ENCODE measurements at places on chromosomes 7 and 10.
A peak's percentile ranks its signal among the peaks of the same experiment; 100 is the strongest.

DNA sequence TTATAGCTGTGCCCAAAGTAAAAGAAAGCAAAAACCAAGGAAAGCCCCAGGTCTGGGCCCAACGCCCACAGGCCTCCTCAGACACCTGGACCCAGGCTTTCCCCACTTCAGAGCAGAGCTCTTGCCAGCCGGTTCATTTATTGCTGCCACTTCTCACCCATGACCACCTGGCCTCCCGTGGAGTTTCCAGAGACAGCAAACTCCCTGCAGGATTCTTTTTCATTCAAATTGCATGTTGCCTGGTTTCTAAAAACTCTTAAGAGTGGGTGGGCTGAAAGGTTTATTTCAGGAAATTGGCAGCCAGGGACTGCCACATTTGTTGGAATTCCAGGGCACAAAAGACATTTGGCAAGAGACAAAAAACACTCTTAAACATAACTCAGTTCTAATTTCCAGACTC lies 4.7 kb downstream of the VOPP1 start:
- DNase-seq = no peak

- DNase-seq = no peak
These were observed 11.9 kb downstream of the FLNC start for GRCh38 chr7:128841921-128842673.

- DNase-seq = no peak
These were observed 22.6 kb downstream of the CUTC start for GRCh38 chr10:99754670-99755069.

- DNase-seq = no peak
These were observed at the start of gene ANKRD1 for GRCh38 chr10:90920986-90921666. Gene ANKRD1, minus strand, starts transcription at chr10:90921087. Its CDS starts 60 bp downstream, at chr10:90921027.

- no peak for DNase-seq
These were observed 73.0 kb downstream of the PLXDC2 start for GRCh38 chr10:19889256-19889655.

DNA sequence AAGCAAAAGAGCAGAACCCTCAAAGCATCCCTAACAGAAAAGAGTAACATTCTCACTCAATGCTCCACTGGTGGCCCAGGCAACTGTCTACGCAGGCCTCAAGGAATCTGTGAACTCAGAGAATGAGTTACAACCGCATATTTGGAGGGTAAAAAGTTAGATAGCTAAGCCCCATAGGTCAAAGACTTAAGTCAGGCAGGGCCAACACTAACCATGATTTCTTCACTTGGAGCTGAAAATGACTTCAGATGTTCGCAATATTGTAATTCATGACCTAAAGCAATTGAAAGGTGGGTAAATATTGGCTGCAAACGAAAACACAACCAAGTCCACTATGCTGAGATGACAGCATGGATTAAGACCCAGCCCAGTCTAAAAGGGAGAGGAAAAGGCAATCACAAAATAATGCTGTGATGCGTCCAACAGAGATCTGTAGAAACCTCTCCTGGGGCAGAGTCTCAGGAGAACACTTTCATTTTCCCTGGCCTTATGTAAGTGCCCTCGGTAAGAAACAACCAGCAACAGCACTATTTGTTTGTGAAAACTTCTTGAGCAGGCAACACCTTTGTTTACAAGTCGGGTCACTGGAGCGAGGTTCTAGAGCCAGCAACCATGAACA lies 176.5 kb downstream of the TNS3 start:
- DNase-seq = no peak

- DNase-seq = no peak
These were observed 189.2 kb upstream of the GALNT17 start for GRCh38 chr7:70942791-70943190.

GRCh38 chr7:145860809-145861208 lies 255.8 kb upstream of the CNTNAP2 start:
- DNase-seq = no peak

DNA sequence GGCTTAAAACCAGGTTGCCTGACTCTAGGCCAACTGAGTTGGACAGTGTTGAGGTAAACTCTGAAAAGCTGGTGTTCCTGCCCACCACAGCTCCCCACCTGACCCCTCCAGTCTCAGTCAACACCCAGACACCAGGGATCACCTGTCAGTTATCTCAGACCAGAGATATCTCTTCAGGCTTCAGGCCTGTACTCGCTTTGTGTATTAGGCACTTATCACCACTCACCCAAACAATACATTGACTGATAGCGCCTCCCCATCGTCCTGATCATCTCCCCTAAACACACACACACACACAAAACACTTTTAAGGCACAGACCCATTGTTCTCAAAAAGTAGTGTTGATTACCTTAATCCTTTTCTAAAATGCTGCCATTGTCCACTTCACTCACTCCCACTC lies 111.5 kb downstream of the PLCE1 start:
- DNase-seq = no peak

DNA sequence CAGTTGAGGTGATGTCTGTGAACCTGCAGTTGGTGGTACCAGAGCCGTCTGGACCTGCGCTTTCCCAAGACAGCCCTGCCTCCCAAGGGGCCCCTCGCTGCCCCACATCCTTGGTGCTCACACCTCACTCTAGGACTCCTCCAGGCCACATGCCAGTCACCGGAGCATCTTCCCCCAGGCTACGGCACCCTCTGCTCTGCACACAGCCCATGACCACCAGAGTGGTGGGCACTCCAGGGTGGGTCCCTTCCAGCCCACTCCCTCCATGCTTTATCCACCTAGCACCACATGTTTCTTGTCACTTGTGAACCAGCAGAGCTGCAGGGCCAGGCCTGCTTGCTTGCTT lies 183.7 kb upstream of the SH2B2 start:
- no peak for DNase-seq

GRCh38 chr7:93097388-93097787 lies 20.4 kb downstream of the SAMD9 start:
- no peak for DNase-seq

DNA sequence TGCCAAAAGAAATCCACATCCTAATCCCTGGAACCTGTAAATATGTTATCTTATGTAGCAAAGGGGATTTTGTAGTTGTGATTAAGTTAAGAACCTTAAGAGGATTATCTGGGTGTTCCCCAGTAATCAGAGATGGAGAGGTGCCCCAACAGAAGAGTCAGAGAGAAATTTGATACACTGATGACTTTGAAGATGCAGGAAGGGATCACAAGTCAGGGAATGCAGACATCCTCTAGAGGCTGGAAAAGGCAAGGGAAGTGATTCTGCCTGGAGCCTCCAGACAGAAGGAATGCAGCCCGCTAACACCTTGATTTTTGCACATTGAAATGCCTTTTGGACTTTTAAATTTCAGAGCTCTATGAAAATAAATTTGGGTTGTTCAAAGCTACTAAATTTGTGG lies 531.7 kb downstream of the DNAJB9 start:
- no peak for DNase-seq

GRCh38 chr7:24419077-24419476 lies 135.1 kb downstream of the NPY start:
- DNase-seq = no peak

- no peak for DNase-seq
These were observed 6.3 kb upstream of the SNX13 start for GRCh38 chr7:17946591-17946990.

DNA sequence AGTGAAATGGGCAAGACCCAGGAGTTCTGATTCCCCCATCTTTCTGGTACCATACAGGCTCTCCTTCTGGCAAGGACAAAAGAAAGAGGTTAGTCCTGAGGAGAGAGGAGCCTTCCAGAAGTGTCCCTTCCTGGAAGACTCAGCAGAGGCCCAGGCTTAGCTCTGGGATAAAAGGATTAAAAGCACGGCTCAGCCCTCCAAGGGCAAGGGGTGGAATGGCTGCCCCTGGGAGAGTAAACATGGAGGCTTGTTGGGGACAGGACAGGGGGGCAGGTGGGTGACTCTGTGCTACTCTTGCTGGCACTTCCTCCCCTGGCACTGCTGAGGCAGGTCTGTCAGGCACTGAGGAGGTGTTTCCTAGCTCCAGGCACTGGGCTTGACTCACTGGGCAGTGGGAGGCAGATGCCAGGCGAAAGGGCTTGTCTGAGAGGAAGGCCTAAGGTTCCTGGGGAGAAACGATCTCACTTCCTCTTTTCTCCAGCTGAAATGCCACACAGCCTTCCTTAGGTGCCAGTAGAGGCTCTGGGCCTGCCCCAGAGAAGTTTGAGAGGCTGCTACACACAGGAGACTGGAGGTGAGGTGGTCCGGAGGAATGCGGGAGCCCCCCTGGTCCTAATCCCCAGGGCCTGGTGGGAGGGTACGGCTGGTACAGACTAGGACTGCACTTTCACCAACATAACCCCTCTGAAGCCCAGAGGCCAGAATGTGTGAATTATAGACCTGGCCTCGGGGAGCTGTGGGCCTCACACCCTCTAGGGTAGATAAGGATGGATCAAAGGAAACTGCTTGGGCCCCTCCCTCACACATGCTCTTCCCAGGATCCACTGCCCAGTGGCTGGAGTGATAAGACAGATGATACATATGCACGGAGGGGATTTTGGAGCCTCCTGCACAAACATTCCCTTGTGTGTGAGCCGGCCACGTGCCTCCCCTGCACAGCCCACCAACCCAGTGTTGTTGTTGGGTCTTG lies 63.2 kb upstream of the PODXL start:
- DNase-seq = no peak

GRCh38 chr10:29719281-29719675 lies 84.5 kb upstream of the SVIL start:
- DNase-seq = no peak

GRCh38 chr10:84230359-84230758 lies 5.0 kb upstream of the LRIT2 start:
- DNase-seq = no peak

- no peak for DNase-seq
These were observed 517.5 kb upstream of the GALNT17 start for GRCh38 chr7:70614237-70615045.

- DNase-seq = no peak
These were observed 35.0 kb downstream of the TAF3 start for GRCh38 chr10:7853226-7853842.

- DNase-seq = peak; percentile 92
These were observed 243.8 kb downstream of the GLI3 start for GRCh38 chr7:41992881-41993867.

DNA sequence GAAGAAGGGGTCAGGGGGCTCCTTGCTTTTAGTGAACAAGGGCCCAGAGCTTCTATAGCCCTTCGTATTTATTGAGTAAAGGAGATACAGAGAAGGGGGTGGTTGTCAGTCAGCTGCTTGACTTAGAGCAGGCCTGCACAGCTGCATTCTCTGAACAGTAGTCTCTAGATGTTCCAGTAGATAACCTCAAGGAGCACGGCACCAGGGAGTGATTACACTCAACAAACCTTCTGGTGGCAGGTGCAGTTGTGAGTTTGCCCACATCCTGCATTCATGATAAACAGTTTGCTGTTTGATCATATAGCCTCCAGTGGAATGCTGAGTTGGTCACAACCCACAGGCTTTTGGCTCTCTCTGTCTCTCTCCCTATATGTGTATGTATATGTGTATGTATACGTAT lies 70.0 kb upstream of the GJD4 start:
- DNase-seq = no peak

DNA sequence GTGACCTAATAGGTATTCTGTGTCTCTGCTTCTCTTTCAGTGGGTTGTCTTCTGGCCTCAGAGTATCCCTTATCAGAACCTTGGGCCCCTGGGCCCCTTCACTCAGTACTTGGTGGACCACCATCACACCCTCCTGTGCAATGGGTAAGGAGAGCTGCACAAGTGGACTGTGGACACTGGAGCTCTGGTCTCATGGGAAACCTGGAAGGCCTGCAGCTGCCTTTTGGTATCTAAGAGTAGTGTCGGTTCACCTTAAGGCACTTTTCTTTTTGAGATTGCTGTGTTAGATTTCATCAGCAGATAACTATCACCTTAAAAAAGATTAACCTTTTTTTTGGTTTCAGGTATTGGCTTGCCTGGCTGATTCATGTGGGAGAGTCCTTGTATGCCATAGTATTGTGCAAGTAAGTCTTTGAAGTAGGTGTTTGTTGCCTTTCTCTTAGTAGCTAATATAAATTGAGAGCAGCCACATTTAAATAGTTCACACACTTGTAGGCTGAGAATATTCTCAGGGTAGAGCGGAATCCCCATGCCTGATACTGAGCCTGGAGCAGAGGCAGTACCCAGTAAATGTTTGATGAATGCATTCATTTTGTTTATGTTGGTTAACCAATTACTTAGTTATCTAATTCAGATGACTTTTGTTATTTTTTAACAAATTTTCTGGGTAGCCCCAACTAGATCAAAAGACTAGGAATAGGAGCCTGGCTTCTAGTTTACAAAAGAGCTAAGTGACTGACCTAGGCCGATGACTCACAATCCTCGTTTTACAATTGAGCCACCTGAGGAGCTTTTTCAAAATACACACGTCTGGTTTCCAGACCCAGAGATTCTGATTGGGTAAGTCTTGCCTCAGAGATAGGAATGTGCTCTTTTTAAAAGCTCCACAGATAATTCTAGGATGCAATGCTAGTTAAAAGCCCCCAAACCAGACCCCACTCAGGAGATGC lies 3.6 kb downstream of the TMEM254 start:
- DNase-seq = no peak

DNA sequence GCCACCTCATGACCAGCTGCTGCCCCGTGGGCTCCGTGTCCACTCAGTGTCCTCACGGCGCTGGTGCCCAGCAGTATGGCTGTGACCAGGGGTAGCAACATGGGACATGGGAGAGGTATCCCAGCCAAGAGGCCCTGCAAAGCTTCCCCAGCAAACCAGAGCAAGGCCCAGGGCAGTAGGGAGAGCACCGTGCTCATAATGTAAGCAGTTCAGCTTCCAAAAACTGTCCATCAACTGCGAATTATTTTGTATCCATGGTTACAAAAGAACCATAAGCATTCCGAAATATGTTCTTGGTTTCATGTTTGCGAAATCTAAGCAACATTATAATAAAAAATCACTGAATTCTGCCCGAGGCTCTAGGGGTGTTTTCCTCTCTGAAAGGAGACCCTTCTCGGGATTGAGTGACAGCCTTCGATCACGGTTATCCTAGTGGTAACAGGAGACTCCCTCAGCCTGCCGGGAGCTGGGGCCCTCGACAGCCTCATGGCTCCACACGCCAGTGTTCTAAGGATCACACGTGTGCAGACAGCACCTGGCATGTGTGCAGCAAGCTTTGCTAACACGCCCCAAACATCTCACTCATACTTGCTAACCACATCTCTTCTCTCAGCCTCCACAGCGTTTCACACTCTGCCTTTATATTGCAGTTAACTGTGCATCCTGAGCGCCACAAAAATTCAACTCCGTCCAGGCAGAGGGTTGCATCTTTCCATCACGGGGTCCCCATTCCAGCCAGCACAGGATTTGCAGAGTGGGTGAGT lies 117.6 kb downstream of the DIP2C start:
- no peak for DNase-seq

DNA sequence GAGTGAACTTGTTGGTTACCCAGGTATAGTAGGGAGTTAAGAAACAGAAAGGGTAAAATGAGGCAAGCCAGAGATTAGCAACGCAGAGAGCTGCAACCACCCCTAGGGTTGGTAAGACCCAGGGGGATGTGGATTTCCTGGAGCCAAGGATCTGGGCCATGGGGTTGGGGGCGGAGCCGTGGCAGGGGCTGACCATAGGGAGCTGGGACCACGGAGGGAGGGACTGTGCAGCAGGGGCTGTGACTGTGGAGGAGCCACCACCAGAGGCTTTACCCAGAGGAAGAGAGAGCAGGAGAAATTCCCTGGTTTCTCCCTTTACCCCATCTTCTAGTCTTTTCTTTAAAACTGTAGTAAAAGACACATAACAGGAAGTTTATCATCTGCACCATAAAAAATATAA lies 58.6 kb upstream of the BAIAP2L1 start:
- DNase-seq = no peak

Data from SK-N-MC (cell line).